ENCODE measurements at places on chromosomes 5 and 9. TPM values are rescaled to one million over a fixed set of nuclear protein-coding genes. Genes with fewer than 3 reads are reported as not detected.

The PPP3R2 gene
- not detected for total RNA-seq

The PCDHGC3 gene
- total RNA-seq, result 71.4 TPM

The IRX4 gene
- total RNA-seq, result not detected

The PCDHGB2 gene
- total RNA-seq, result 10.2 TPM

The TSSK1B gene
- total RNA-seq, result 0.36 TPM

The ZNF622 gene
- total RNA-seq, result 20.4 TPM

The ELOVL7 gene
- total RNA-seq, result 32.1 TPM

The CTXN3 gene
- total RNA-seq, result not detected

The C5orf15 gene
- 27.6 TPM for total RNA-seq

The LHX3 gene
- not detected for total RNA-seq

The RNF14 gene
- total RNA-seq, result 58.1 TPM

The PCDHGB7 gene
- 18.9 TPM for total RNA-seq

The ZFP37 gene
- total RNA-seq, result 6.5 TPM

The CEL gene
- total RNA-seq, result 2.7 TPM

The ANKRD31 gene
- total RNA-seq, result 0.53 TPM

The TRMT10B gene
- 17.9 TPM for total RNA-seq

The GNA14 gene
- total RNA-seq, result 8.0 TPM

The SOWAHA gene
- total RNA-seq, result 2.5 TPM

The ADAMTS6 gene
- total RNA-seq, result 3.8 TPM

The SOX30 gene
- 0.13 TPM for total RNA-seq

The DOCK2 gene
- 32.9 TPM for total RNA-seq

The MSX2 gene
- total RNA-seq, result 0.49 TPM

The PRRX2 gene
- 13.2 TPM for total RNA-seq

The CARTPT gene
- total RNA-seq, result not detected

The CCDC171 gene
- 27.1 TPM for total RNA-seq

The FASTKD3 gene
- total RNA-seq, result 6.0 TPM

The DPYSL3 gene
- 81.2 TPM for total RNA-seq

The GPX8 gene
- total RNA-seq, result 34.9 TPM

The C5orf46 gene
- total RNA-seq, result not detected

The NME5 gene
- total RNA-seq, result 3.7 TPM

The NIM1K gene
- total RNA-seq, result 5.4 TPM

The OLFML2A gene
- total RNA-seq, result 110 TPM

The NEK6 gene
- 103 TPM for total RNA-seq
